ENCODE measurements at places on chromosomes 3 and 15. TPM values are rescaled to one million over a fixed set of nuclear protein-coding genes. Genes with fewer than 3 reads are reported as not detected.

The BFSP2 gene
- not detected for total RNA-seq

The RHOV gene
- 3.9 TPM for total RNA-seq

The GNAT1 gene
- total RNA-seq: 0.25 TPM

The BCL6 gene
- total RNA-seq: 16.2 TPM

The P2RY12 gene
- not detected for total RNA-seq

All from A549 treated with AZD2906 at 1 μM for 4 hours (cell line).